Stimulated activated naive CD4-positive, alpha-beta T cell treated with Interleukin-2 at 50 U/mL for 16 hours (primary cell): ENCODE measurements at places on chromosomes 7 and 10.

GRCh38 chr10:23910291-23910690 lies 298.6 kb upstream of the KIAA1217 start:
- no peak for DNase-seq

GRCh38 chr10:30833628-30833970 lies 198.1 kb downstream of the ZNF438 start:
- DNase-seq = no peak

DNA sequence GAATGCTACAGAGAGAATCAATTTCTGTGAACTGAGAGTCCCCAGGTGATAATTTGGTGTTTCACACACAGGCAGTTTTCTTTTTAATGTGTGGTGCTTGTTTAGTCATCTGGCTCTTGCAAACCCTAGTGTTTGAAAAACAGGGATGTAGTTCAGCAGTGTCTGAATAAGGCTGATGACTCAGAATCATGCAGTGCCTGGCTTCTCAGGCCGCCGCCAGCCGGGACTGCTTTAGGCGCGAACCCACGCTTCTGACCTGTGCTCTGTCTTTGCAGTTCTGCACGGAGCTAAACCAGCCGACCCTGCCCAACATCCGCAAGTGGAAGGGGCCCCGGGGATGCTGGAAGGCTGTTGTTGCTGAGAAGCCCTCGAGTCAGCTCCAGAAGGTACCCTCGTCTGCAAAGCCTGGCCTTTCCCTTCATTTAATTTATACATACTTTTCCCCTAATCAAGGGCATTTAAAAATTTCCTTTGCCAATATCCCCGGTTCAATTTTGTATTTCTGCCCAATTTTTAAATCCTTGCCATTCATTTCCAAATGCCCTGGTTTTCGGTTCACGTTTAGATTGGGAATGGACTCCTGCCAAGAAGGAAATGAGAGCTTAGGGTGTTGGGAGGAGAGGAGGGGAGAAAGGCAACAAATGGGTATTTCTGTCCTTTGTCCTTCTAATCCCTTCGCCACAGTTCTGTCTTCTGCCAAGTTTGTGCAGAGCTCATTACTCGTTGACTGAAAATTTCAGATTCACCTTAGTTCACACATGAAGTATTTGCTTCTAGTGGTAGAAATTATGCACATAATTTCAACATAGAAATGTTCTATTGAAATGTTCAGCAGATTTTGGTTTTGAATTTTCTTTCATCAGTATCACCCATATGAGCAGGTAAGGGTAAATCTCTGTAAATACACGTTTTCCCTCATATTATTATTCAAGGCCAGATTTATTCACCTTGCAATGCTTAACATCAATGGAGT lies 108.5 kb upstream of the ANLN start:
- DNase-seq = no peak

DNA sequence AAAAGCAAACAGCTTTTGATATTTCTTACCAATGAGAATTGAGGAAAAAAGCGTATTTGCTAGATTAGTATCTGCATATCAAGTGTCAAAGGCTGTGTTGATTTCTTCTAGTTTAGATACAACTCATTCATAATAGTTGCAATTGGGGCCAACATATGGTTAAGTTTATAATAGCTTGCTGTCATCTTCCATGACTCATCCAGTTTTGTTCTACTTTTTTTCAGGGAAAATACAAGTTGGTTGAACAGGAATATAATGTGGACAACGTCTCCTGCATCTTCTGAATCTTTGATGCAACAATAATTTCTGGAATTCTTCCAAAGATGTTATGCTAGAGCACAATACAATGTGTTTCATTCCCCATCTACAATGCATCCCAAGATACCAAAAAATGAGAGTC lies 182.0 kb downstream of the THSD7A start:
- no peak for DNase-seq

DNA sequence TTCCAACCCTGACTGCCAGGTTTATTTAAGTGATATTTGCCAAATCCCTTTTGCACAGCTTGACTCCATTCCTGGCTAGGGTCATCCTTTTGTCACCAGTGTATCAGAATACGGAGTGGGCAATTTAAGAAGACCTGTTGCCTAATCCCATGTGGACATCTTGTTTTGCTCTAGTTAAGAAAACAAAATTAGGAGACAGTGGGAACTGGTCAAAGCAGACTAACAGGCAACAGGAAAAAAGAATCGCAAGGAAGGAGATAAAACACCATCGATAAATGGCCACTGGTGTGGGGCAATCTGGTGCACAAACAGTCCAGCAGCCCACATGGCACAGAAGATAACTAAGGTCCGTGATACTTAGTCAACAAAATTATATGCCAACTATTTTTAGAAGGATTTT lies 21.4 kb downstream of the KDM7A start:
- no peak for DNase-seq
